ENCODE measurements at places on chromosomes 13 and 19. TPM values are rescaled to one million over a fixed set of nuclear protein-coding genes. Genes with fewer than 3 reads are reported as not detected.

Gene SOX1
- total RNA-seq = not detected

Gene ZNF576
- total RNA-seq = 11.9 TPM

Gene LILRB5
- 8.9 TPM for total RNA-seq

Gene COL5A3
- 11.6 TPM for total RNA-seq

DNA sequence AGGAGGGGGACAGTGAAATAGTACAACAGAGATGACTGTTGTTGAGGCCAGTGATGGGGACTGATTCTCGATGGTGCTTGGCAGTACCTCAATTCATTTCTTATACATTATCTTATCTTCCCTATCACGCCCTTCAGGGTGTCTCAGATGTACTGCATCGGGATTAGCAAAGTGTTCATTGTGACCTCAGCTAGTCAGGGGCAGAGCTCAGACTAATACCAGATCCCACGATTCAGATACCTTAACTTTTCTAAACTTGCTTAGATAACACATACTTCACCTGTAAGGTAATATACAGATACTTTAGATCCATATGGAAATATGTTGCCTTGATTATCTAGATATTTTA, 720.6 kb downstream of the EFNB2 start:
- H3K27ac ChIP-seq = no peak overlapping the region
- no peak for DNase-seq
- no peaks in the 10 kb centered on the region for H3K36me3 ChIP-seq
- H3K4me3 ChIP-seq = no peak overlapping the region
- no peaks in the 10 kb centered on the region for H3K27me3 ChIP-seq
- no peaks in the 10 kb centered on the region for H3K4me1 ChIP-seq

DNA sequence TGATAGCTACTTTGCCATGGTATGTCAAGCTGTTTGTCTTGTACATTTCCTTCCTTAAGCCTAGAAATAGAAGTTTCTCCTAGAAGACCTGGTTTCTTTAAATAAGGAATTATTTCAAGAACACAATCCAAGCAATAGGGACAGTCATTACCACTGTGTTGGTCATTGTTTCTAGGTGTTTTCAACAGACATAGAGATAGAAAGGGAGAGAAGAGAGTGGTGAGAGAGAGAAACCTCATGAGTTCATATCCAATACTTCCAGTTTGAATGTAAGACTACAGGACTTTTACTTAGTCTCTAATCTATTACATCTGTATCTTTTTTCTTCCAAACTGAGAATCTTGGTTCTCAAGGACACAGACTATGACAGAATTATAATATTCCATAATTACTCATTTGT, 245.9 kb upstream of the STARD13 start:
- H3K4me3 ChIP-seq = no peak overlapping the region
- H3K4me1 ChIP-seq = no peaks in the 10 kb centered on the region
- H3K27me3 ChIP-seq = no peaks in the 10 kb centered on the region
- H3K36me3 ChIP-seq = no peaks in the 10 kb centered on the region
- DNase-seq = no peak

DNA sequence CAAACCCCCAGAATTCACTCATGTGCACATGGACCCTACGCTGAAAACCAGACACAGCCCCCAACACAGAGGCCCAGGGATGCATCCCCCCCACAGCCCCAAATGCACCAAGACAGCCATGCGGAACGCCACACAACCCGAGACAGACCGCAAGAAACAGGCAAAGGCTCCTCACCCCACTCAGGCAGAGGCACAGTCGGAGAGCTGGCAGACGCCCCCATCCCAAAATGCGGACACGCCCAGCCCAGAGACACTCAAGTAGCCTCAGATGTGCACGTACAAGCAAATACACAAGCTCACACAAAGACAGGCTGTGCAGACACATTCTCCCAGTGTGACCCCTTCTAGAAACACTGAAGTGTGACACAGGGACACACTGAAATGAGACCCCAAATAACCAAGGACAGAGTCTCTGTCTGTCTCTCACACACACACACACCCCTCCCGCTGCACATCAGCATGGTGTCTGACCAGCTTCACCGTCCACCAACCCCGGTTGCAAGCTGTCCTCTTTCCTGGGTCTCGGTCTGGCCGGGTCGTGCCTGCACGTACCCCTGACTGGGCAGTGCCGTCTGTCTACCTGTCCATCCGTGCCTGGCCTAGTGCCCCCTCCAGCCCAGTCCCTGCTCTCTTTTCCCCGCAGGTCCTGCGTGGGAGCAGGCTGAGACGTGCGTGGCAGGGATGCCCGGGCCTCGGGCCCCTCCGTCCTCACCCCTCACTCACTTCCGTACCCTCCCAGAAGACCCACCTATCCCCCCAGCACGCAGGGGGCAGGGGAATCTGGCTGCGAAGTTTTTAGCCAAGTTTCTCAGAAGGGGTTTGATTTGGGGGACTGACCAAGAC, 16.1 kb downstream of the ERFL start:
- H3K27me3 ChIP-seq = peaks cover 58% of the 10 kb centered on the region
- H3K27ac ChIP-seq = no peak overlapping the region
- no peak overlapping the region for H3K4me3 ChIP-seq
- DNase-seq = no peak

DNA sequence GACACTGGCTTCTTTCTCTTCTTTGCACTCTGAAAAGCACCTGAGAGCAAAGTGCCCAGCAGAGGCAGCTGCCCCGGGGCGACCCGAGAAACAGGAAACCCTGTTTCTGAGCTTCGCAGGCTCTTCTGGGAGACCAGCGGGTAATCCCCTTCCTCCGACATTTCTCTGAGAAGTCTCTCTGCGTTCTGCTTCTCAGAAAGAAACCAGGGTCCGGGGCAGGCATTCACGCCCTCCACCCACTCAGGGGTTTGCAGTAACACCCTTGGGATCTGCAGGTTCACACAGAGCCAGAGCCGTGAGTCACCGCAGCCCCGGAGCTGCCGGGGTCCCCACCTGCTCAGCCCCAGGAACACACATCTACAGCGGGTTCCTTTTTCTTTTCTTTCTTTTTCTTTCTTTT, 86.0 kb downstream of the GADD45B start:
- H3K27me3 ChIP-seq = no peaks in the 10 kb centered on the region
- H3K4me1 ChIP-seq = peaks cover 2% of the 10 kb centered on the region
- no peak for DNase-seq

DNA sequence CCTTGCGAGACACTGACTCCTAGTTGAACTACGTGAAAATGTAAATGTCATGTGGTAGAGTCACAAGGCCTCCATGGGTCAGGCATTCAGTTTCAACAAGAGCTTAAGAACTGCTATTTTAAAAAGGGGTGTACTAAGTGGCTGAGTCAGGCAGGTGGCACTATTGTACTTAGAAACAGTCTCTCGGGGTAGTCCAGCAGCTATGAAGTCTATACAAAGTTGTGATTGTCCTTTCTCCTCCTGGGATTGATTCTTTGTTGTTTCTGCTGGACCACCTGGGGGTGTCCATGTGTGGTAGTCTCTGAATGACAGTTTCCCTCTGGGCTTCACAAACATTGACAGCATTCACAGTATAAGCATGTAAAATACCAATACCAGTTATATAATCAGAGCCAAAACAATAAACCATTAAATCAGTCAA, 33.0 kb downstream of the UGGT2 start:
- no peaks in the 10 kb centered on the region for H3K36me3 ChIP-seq
- H3K4me3 ChIP-seq = no peak overlapping the region
- no peaks in the 10 kb centered on the region for H3K27me3 ChIP-seq
- H3K4me1 ChIP-seq = peaks cover 13% of the 10 kb centered on the region
- peak overlapping the region; percentile 48 for H3K27ac ChIP-seq

DNA sequence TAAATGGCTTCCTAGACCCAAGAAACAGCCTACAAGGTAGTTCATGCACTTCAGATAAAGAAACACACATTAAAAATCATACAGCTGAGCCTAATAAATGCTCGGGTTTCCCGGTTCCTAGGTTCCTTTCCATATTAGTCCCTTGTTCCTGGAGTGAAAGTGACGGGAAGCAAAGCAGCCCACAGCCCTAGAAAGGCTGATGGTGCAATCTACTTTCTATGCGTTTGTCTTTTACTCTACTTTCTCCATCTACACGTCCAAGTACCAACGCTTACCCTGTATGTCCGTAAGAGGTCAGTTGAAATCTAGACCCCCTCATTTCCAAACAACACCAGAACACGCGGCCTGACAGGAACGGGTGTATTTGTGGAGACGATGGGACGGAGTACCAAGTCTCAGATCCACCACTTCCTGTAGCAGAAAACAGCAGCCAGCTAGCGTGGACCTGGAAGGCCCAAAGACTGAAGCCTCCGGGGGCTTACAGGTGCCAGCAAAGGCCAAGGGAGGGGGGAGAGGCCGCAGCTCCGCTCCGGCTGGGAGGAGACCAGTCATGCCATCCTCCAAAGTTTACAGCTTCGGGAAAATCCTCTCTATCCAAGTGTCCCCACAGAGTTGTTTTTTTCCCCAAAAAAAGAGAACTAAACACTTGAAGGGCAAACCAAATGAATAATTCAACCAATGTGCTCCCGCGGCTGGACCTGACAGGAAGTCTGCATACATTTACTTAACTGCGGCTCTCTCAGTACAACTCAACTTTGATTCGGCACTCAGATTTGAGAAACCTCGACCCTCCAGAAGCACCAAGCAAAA, 34.1 kb downstream of the STK24 start:
- peaks cover 74% of the 10 kb centered on the region for H3K4me1 ChIP-seq
- DNase-seq = no peak
- H3K27me3 ChIP-seq = no peaks in the 10 kb centered on the region
- H3K27ac ChIP-seq = peak overlapping the region; percentile 67

- no peaks in the 10 kb centered on the region for H3K27me3 ChIP-seq
- no peaks in the 10 kb centered on the region for H3K36me3 ChIP-seq
- peak overlapping the region; percentile 77 for H3K27ac ChIP-seq
- no peak for DNase-seq
- H3K4me3 ChIP-seq = peak overlapping the region; percentile 43
- peaks cover 3% of the 10 kb centered on the region for H3K4me1 ChIP-seq
Measured at GRCh38 chr19:11848200-11848593, 329 bp upstream of the ZNF439 start.

GRCh38 chr19:51147663-51148062, 5.6 kb downstream of the SIGLEC7 start:
- peaks cover 4% of the 10 kb centered on the region for H3K27me3 ChIP-seq
- H3K4me3 ChIP-seq = no peak overlapping the region
- H3K27ac ChIP-seq = no peak overlapping the region
- no peaks in the 10 kb centered on the region for H3K4me1 ChIP-seq
- H3K36me3 ChIP-seq = no peaks in the 10 kb centered on the region
- DNase-seq = no peak

GRCh38 chr13:23817830-23818229, 71.4 kb downstream of the MIPEP start:
- no peak overlapping the region for H3K4me3 ChIP-seq
- no peaks in the 10 kb centered on the region for H3K36me3 ChIP-seq
- no peaks in the 10 kb centered on the region for H3K27me3 ChIP-seq
- H3K27ac ChIP-seq = no peak overlapping the region
- H3K4me1 ChIP-seq = no peaks in the 10 kb centered on the region

- H3K27me3 ChIP-seq = peaks cover 7% of the 10 kb centered on the region
- DNase-seq = no peak
- H3K4me1 ChIP-seq = no peaks in the 10 kb centered on the region
Measured at GRCh38 chr19:51681286-51681941, 11.7 kb upstream of the SPACA6 start.

DNA sequence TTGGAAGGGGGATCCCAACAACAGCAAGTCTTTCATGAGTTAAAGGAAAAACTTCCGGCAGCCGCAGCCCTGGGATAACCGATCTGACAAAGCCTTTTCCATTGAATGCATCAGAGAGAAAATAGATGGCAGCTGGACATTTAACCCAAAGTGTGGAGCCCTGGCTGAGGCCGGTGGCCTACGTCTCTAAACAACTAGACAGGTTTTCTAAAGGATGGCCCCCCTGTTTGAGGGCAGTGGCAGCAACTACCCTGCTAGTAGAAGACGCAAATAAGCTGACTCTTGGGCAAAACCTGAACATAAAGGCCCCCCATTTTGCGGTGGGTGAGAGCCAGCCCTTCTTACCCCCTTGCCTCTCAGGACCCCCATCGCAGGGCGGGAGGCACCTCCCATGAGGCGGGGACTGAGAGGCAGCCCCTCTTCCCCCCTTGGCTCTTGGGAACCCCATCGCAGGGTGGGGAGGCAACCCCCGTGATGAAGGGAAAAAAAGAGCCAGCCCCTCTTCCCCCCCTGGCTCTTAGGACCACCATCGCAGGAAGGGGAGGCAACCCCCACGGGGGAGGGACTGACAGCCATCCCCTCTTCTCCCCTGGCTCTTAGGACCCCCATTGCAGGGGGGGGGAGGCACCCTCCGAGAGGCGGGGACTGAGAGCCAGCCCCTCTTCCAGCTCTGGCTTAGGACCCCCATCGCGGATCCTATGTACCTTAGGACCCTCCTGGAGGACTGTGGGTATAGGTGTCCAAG, 2422.9 kb upstream of the PCDH20 start:
- no peaks in the 10 kb centered on the region for H3K36me3 ChIP-seq
- H3K4me3 ChIP-seq = no peak overlapping the region
- no peak for DNase-seq
- no peaks in the 10 kb centered on the region for H3K4me1 ChIP-seq
- no peaks in the 10 kb centered on the region for H3K27me3 ChIP-seq
- H3K27ac ChIP-seq = no peak overlapping the region

- no peaks in the 10 kb centered on the region for H3K4me1 ChIP-seq
- no peak overlapping the region for H3K4me3 ChIP-seq
- DNase-seq = no peak
- no peaks in the 10 kb centered on the region for H3K27me3 ChIP-seq
- no peak overlapping the region for H3K27ac ChIP-seq
- H3K36me3 ChIP-seq = no peaks in the 10 kb centered on the region
Measured at GRCh38 chr13:22240716-22241115, 569.8 kb downstream of the FGF9 start.

DNA sequence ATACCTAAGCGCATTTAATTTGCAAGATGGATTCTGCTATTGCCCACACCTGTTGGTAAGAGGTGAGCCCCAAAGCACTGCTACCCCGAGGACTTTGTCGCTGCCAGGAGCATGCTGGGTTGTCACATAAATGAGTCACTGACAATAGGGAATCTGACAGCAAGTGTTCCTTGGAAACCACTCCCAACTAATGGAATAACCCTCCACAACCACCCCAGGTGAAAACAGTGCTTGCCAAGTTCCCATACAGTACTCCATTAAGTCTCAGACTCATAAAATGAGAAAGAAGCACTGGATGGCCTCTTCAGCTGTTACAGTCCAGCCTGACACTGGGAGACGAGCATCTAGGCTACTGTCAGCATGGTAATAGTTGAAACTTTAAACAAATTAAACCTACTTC, 108.6 kb downstream of the EFNB2 start:
- H3K4me1 ChIP-seq = no peaks in the 10 kb centered on the region
- H3K27ac ChIP-seq = no peak overlapping the region
- H3K27me3 ChIP-seq = no peaks in the 10 kb centered on the region
- H3K4me3 ChIP-seq = no peak overlapping the region
- no peak for DNase-seq

GRCh38 chr13:64066711-64067110, 2651.1 kb upstream of the PCDH20 start:
- H3K4me1 ChIP-seq = no peaks in the 10 kb centered on the region
- no peaks in the 10 kb centered on the region for H3K27me3 ChIP-seq
- H3K4me3 ChIP-seq = no peak overlapping the region
- no peak overlapping the region for H3K27ac ChIP-seq
- no peaks in the 10 kb centered on the region for H3K36me3 ChIP-seq

- H3K27ac ChIP-seq = no peak overlapping the region
- no peak overlapping the region for H3K4me3 ChIP-seq
- no peak for DNase-seq
- no peaks in the 10 kb centered on the region for H3K36me3 ChIP-seq
Measured at GRCh38 chr13:43865892-43866291, 13.6 kb downstream of the CCDC122 start.

- no peaks in the 10 kb centered on the region for H3K36me3 ChIP-seq
- H3K27ac ChIP-seq = no peak overlapping the region
- peaks cover 5% of the 10 kb centered on the region for H3K4me1 ChIP-seq
- no peak overlapping the region for H3K4me3 ChIP-seq
- no peaks in the 10 kb centered on the region for H3K27me3 ChIP-seq
Measured at GRCh38 chr13:77863144-77863543, 55.5 kb downstream of the EDNRB start.
